RPMI8226 (cell line): ENCODE measurements at places on chromosomes 2 and 18.
A peak's percentile ranks its signal among the peaks of the same experiment; 100 is the strongest.

GRCh38 chr2:172252154-172252553, 149.5 kb upstream of the DLX2 start:
- DNase-seq, result peak; percentile 8

DNA sequence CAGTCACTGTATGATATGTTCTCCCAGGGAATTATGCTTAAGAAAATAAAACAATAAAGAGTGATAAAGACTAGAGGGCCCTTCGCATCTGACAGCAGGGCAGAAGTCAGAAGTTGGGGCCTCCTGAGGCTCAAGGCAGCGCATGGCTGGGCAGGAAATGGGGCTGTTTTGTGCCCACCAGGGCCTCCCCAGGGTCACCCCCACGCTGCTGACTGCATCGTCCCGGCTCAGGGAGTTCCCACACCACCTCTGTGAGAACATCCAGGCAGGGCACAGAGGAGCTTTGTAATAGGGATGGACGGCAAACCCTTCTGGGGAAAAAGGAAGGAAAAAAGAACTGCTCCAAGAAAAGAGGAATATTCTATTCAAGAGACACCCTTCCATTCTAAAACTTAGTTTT, 41.2 kb downstream of the PAX3 start:
- DNase-seq, result no peak

GRCh38 chr2:11466307-11467128, 557 bp upstream of the E2F6 start:
- DNase-seq, result peak; percentile 34

GRCh38 chr2:100983684-100984310, 18.3 kb upstream of the RPL31 start:
- DNase-seq, result no peak

DNA sequence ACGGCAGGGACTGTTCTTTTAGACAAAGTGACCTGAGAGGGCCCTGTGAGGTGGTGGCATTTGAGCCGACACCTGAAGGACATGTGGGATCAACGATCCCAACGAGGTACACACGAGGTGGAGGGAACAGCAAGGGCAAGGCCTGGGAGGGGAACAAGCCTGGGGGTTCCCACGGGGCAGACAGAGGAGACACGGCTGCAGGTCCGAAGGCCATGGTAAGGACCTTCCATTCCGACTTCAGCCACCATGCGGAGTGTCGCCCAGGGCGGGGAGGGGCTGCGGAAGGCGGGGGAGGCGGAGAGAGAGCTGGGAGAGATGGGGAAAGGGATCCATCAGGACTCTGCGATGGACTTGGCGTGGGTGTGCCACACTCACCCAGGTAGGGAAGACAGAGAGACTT, 151.8 kb downstream of the HDAC4 start:
- no peak for DNase-seq

GRCh38 chr18:47912794-47913585, 17.5 kb downstream of the SMAD2 start:
- DNase-seq, result no peak

GRCh38 chr18:47594621-47595086, 335.8 kb downstream of the SMAD2 start:
- DNase-seq, result no peak

DNA sequence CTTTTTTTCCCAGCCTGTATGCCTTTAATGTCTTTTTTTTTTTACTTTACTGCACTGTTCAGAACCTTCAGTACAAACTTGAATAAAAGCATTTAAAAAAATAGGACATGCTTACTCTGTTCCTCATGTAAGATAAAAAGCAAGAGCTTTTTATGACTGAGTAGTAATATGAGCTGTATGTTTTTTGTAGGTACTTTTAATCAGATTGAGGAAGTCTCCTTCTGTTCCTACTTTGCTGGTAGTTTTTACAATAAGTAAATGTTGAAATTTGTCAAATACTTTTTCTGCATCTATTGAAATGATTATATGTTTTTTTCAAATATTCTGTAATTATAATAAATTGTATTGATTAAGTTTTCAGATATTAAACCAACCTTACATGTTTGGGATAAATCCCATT, 189.8 kb downstream of the FAM210A start:
- no peak for DNase-seq

- DNase-seq, result no peak
Observed at GRCh38 chr2:157592948-157593347, 35.7 kb downstream of the ACVR1C start.

DNA sequence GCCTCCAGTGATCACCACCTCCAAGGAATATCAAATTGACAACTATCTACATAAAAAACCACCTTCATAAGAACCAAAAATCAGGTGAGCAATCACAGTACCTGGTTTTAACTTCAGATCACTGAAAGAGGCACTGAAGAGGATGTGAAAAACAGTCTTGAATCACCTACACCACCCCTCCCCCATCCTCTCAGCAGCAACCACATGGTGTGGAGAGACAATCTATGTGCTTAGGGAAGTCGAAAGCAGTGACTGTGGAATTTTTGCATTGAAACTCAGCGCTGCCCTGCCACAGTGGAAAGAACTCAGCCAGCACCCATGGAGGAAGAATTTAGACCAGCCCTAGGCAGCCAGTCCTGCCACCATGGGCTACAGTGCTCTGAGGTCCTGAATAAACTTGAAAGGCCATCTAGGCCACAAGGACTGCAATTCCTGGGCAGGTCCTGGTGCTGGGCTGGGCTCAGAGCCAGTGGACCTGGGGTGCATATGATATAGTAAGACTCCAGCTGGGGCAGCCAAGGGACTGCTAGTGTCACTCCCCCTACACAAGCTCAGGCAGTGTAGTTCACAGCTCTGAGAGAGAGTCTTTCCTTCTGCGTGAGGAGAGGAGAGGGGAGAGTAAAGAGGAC, 75.6 kb downstream of the ATL2 start:
- peak; percentile 89 for DNase-seq

- DNase-seq, result no peak
Observed at GRCh38 chr2:120899771-120900170, 164.1 kb downstream of the GLI2 start.
